ENCODE measurements at places on chromosomes 1 and 21. TPM values are rescaled to one million over a fixed set of nuclear protein-coding genes. Genes with fewer than 3 reads are reported as not detected.

The OR10Z1 gene
- not detected for total RNA-seq

The EPHA10 gene
- total RNA-seq: not detected

The MAP10 gene
- total RNA-seq: 4.5 TPM

The SLC22A15 gene
- 1.4 TPM for total RNA-seq

The COL18A1 gene
- total RNA-seq: 12.8 TPM

The AJAP1 gene
- total RNA-seq: not detected

The L1TD1 gene
- not detected for total RNA-seq

The S100A1 gene
- total RNA-seq: not detected

The BTBD19 gene
- total RNA-seq: 5.6 TPM

DNA sequence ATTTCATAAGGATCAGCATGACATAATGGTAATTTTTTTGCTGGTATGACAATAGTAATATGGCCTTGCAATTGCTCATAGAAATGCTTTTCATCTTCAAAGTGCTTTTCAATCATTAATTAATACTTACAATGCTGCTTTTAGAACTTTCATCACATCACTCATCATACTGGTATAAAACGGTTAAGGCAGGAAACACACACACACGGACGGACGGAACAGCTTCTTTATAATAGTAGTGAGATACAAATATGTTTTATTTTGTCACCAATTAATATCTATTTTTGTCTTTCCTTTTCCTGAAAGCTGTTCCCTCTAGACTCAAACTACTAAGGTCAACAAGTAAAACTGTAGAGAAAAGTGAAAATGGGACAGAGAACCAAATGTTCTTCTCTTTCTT lies 353.9 kb upstream of the PKN2 start:
- DNase-seq: no peak

DNA sequence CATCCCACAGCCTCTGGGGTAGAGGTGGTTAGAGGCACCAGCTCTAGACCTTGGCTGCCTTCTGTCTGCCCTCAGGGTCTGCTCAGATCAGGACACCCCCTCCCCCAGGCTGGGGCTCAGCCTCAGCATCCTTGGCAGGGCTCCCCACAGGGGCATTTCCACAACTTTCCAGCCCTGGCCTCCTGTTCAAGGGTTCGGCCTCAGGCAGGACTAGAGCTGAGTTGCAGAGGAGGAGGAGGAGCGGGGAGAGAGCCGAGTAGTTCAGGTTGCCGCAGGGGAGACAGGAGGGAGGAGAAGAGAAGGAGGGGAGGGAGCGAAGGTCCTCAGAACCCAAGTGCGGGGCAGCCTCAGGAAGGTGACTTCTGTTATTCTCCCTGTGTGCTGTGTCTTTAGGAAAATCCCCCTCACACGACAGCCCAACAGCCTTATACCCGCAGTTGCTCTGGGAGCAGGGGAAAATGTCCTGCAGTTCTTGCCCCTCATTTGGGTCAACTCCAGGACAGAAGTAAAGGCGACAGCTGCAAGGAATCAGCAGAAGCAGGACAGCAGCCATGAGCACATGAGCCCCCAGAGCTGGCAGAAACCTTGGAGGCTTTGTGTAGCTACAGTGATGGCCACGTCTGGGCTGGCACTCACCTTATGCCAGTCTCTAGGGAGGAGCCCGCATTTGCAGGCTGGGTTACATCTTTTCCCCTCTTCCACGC lies 46.5 kb upstream of the TENT5B start:
- no peak for DNase-seq

- DNase-seq: peak; percentile 42
Observed at GRCh38 chr1:205812271-205812877, 624 bp downstream of the SLC41A1 start.

- peak; percentile 32 for DNase-seq
Observed at GRCh38 chr1:60978421-60979357, 103.7 kb upstream of the NFIA start.

GRCh38 chr1:66480162-66480561 lies 53.8 kb upstream of the SGIP1 start:
- no peak for DNase-seq

DNA sequence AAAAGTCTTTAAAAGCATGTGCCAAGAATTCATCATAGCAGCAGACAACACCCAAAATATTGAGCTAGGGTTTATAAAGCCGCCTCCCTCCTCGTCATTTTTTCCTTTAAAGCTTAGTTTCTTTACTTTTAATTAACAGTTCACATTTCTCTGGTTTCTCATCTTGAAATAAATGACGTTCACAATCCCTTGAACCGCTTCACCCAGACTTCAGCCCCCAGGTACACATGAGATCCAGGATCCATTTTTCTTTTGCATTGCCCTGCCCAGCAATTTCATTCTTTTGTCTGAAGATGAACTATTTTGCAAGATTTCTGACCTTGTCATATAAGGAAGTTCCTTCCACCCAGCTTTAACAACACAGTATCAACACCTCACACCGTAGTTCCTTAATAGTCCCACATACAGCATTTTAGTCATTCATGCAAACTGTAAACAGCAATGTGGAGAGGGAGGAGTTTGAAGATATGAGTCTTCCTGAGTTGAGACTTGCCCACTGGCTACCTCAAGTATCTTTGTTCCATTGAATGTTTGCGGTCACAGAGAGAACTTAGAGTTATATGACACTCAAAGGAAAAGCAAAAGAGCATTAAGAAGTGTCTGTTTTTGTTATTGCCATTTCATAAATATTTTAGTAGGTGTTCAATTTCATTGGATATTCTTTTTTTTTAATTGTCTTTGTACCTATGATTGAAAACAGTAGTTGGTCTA lies 35.3 kb upstream of the CACYBP start:
- DNase-seq: no peak

- peak; percentile 54 for DNase-seq
Observed at GRCh38 chr1:15833069-15833679, 14.3 kb upstream of the SPEN start.

- peak; percentile 11 for DNase-seq
Observed at GRCh38 chr21:42635848-42636519, 17.4 kb upstream of the PDE9A start.

GRCh38 chr1:17723684-17724083 lies 31.4 kb upstream of the ACTL8 start:
- DNase-seq: no peak

DNA sequence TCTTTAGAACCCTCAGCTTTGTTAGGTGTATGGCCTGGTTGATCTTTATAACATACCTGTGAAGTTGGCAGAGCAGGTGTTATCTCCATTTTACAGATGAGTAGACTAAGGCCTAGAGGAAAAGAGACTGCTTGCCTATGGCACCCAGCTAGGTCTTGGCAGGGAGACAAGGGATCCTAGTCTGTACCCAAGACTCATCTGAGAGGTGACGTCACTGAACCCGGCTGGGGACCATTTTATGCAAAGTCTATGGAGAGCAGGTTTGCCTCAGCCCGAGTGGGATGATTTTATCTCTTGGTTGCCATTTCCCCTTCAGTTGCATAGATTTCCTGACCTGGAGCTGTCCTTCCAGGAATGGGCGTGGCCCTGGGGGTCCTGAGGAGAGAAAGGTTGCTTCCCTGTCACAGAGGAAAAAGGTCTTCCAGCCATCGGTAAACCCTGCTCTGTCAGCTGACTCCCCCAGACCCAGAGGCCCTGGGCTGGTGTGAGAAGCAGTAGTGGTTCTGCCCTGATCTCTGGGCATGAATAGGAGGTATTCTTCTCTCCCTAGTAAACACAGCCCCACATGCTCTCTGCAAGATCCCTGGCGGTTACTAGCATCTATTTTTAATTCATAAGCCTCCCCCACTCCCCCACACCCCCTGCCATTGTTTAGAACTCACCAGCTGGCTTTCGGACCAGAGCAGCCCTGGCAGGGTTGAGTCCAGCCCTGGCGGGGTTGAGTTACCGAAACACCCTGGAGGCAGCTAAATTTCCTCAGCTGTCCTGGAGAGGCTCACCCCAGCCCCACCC lies 19.6 kb downstream of the TMCC2 start:
- DNase-seq: no peak

DNA sequence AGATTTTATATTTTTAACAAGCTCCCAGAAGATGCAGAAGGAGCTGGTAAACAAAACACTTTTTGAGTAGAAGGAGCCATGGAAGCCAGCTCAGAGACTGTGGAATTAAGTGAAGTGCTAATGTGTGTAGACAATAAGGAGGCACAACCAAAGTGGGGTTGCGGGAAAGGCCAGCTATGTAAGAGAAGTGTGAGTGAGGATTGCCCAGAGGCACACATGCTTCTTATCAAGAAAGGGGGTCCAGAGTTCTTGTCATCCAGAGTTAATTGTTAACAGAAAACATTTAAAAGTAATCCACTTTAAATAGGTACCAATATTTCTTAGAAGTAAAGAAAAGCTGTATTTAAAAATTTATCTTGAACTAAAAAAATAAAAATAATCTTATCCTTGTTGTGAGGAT lies 136.8 kb downstream of the OLFM3 start:
- no peak for DNase-seq

GRCh38 chr1:76832521-76832920 lies 34.8 kb upstream of the ST6GALNAC5 start:
- no peak for DNase-seq

GRCh38 chr1:198679535-198680173 lies 40.8 kb downstream of the PTPRC start:
- no peak for DNase-seq

- no peak for DNase-seq
Observed at GRCh38 chr1:197965132-197965840, 48.1 kb downstream of the LHX9 start.

GRCh38 chr1:14010476-14010875 lies 310.5 kb downstream of the PRDM2 start:
- DNase-seq: no peak

- no peak for DNase-seq
Observed at GRCh38 chr21:37593740-37594471, 227.3 kb downstream of the DYRK1A start.

- no peak for DNase-seq
Observed at GRCh38 chr1:36699113-36699911, 216.6 kb upstream of the CSF3R start.

DNA sequence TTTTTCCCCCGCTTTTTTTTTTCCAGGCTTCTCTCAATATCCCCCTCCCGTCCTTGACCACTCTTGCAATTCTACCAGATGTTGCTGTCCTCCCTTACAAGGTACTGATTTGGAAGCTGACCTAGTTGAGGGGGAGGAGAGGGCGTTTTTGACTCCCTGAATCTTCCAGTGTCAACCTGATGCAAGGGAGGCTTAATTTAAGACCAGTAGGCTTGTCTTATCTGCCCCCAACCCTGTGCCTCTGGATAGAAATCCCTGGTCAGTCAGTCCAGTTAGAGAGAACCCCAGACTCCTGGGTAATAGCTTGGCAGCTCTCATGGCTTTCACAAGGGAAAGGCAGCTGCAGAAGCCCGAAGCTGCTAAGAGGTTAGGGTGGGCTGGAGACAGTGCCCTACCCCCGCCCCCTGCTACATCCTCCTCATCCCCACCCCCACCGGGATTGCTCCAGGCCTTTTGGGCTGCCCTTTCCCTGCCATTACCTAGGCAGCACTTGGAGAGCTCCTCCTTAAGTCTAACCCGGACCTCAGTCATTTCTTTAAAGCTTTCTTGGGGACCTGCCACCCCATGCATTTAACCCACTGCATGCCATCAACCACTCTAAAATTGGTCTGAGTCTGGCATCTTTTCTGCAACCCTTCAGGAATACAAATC lies 3.6 kb downstream of the ACKR1 start:
- DNase-seq: no peak

DNA sequence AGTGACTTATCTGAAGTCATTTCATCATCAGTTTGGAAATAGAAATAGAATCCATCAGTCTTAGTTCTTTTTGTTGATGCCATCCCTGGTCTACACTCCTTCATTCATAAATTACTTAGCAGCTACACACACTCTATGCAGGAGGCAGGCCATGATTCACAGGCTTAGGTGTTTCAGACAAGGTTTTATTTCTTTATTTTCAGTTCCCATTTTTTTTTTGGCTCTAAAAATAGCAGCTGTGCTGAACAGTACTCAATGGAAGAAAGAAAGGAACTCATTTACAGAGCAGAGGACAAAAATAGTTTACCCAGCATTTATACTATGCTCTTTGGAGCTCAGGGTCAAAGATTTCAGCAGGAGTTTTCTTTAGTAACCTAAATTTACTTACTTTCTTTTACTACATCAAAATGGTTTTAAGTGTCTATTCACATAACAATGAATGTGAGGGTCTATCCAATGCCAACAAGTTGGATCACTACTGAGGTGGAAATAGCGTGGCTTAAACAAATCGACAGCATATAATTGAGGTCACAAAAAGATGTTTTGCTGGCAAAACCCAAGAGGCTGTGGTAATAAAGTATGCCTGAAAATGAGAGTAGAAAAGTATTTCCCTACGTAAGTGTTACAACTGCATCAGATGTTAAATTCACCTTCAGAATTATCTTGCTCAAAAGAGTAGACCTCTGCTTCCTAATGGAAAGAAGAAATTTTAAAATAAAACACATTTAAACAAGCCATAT lies 7.7 kb downstream of the KRTAP19-8 start:
- no peak for DNase-seq

GRCh38 chr1:205519541-205520131 lies 15.2 kb downstream of the CDK18 start:
- no peak for DNase-seq

- DNase-seq: peak; percentile 73
Observed at GRCh38 chr1:156082309-156083091, at the start of gene MEX3A. Gene MEX3A, minus strand, starts transcription at chr1:156082465. Its CDS starts 467 bp downstream, at chr1:156081998.

DNA sequence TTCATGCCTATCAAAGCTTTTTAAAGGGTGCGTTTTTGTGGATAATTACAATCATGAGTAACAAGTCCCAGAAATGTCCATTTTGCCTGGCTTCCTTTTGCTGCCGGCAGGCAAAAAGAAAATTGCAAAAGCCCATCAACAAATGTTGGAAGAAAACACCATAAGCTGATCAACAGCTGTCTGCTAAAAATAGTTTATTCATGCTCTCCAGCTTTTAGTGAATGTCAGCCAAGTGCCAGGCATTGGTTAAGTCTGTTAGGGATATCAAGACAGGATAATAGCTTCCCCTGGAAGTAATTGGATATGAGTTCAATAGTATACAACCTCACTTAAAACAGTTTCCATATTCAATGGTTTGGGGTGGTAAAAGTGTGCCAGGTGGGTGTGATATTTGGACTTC lies 13.6 kb upstream of the AGMAT start:
- no peak for DNase-seq

- DNase-seq: no peak
Observed at GRCh38 chr1:219587801-219588561, 24.9 kb downstream of the ZC3H11B start.

GRCh38 chr21:44199448-44199847 lies 41.3 kb downstream of the ICOSLG start:
- DNase-seq: no peak

DNA sequence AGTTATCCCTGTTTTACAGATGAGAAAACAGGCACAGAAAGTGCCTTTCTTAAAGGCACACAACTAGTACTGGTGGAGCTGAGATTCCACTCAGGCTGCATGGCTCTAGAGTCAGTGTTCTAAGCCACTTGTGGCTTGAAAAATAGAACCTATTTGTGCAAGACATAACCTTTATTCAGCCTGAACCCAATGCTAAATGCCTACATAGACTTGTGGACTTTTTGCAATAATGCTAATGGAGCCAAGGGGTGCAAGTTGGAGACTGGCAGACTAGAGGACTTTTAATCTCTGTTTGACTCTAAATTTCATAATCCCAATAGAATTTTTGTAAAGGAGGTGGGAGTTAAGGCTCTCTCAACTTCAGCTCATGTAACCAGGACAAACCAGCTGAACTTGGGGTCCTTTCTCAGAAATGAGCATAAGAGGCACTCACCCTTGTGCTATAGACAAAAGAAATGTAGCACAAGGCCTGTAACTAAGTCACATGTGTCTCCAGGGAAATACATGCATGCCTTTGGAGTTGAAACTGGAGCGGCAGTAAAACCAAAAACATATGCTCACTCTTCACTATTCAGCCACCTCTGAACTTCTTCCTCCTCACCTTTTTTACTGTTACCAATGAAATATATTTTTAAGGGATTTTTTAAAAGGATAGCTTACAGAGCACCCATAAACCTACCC lies 43.0 kb upstream of the AK4 start:
- DNase-seq: no peak

Data from activated naive CD8-positive, alpha-beta T cell treated with anti-CD3 and anti-CD28 coated beads, Interleukin-2, amount 10 ng/mL, durations not matched to agents 7 days and 5 days (primary cell).